Activated CD4-positive, alpha-beta T cell treated with anti-CD3 and anti-CD28 coated beads, Interleukin-2, Interleukin-4, amounts not matched to agents 100 ng/mL and 50 ng/mL, durations not matched to agents 16 hours and 8 hours (primary cell): ENCODE measurements at places on chromosomes 5 and 9.

- no peak for DNase-seq
Observed at GRCh38 chr5:17167171-17167891, 50.1 kb upstream of the BASP1 start.

- DNase-seq = no peak
Observed at GRCh38 chr9:136645352-136645902, 17.3 kb upstream of the EGFL7 start.

GRCh38 chr5:80033513-80033912 is 1.6 kb upstream of the THBS4 start:
- DNase-seq = peak; percentile 87

DNA sequence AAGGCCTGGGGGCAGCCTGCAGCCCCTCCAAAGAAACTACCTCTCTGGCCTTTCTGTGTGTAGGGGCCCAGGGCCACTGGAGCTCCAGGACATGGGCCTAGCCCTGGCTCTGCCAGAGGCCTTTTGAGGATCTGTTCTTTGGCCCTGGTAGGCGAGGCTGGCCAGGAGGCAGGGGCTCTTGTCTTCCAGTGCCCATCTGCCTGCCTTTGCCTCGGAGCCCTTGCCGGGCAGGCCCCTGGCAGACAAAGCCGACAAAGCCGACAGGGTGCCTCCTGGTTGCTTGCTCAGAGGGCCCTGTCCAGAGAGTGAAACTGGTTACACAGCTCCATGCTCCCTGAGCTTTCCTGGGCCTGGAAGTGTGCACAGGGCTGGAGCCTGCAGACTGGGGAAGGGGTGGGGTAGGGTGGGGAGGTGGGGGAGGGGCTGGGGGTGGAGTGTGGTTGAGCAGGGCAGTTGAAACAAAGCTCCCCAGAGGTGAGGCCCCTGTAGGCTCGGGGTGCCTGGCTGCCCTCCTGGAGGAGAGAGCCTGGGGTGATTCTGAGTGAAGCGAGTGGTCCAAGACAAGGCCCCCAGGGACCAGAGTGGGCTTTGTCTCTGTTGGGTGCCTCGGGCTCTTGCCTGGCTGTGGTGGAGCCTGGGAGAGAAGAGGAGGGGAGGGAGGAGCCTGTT is 29.3 kb downstream of the PTPA start:
- DNase-seq = no peak

GRCh38 chr9:92164490-92164889 is 49.3 kb upstream of the SPTLC1 start:
- DNase-seq = no peak

DNA sequence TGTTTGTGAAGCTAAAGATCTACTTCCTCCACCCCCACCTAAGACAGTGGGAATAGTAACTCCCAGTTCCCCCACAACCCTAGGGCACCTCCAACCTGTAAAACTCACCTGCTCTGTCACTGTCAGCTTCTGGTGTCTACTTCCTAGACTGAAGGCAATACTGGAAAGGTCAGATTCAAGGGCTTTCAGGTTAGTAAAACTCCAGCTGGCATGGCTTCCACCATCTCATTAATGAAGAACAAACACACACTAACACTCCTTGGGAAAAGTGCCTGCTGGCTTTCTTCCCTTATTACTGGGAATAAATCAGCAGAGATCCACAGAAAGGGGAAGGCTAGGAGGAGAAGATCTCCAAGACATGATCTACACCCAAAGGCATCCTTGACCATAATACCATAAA is 109.9 kb downstream of the TMEM174 start:
- DNase-seq = no peak

- DNase-seq = no peak
Observed at GRCh38 chr5:120330558-120330957, 133.5 kb upstream of the PRR16 start.

DNA sequence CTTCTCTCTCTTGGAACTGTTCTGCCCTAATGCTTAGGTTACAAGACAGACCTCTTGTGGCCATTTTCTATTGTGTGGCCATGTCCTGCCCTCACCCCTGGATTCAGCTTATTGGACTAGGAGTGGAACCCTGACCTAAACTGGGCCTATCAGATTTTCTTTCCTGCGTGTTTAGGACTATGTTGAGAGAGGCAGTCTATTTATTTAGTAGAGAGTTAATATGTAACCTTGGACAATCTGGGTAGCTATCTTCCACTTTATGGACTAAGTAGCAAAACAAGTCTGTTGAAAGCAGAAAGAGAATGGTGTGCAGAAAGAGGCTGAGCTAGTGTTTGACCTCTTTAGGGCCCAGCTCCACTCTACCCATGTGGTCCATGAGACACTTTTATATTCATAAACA is 82.6 kb upstream of the SMIM32 start:
- DNase-seq = no peak

DNA sequence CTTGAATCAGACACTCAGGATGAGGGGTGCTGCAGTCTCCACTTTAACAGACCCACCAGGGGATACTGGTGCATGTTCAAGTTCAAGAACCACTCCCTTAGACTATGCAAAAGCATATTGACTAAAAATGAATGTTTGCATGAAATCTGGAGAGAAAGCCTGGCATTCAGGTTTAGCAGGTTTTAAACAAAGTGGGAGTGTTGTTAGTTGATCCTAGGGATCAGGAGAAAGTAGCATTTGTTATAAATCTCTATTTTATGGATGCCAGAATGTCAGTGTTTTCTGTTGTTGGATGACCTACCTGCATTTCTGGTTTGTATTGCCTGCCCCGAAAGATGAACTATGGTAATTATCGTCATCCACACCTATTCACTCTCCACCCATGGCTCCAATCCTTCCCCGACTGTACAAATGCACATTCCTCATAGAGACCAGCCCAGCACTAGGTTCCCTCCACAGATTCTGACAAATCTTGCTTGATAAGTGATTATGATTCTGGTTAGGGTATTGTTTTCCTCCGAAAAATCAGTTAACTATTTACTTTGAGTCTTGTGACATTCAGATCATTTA is 17.2 kb downstream of the TMEM252 start:
- DNase-seq = no peak

- no peak for DNase-seq
Observed at GRCh38 chr5:56737002-56737621, 78.2 kb upstream of the MAP3K1 start.

- no peak for DNase-seq
Observed at GRCh38 chr5:53433026-53433425, 47.4 kb upstream of the FST start.

- no peak for DNase-seq
Observed at GRCh38 chr5:141649972-141650371, 1.2 kb downstream of the FCHSD1 start.

- DNase-seq = no peak
Observed at GRCh38 chr5:119655061-119655460, 25.7 kb downstream of the FAM170A start.

DNA sequence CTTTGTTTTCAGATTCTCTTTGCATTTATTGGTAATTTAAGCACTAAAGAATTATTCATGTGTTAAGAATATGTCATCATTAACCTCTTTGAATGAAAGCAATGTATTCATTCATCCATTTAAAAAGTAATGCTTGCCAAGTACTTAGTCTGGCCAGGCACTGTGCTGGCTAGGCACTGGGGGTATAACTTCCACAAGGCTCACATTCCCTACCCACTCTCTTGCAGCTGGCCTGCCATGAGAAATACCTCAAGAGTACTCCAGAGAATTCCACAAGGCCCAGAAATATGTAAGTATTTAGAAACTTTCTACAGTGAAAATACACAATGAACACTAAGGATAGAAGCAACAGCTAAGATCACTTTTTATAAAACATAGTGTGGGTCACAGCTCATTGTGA is 25.4 kb downstream of the ZNF300 start:
- DNase-seq = no peak

DNA sequence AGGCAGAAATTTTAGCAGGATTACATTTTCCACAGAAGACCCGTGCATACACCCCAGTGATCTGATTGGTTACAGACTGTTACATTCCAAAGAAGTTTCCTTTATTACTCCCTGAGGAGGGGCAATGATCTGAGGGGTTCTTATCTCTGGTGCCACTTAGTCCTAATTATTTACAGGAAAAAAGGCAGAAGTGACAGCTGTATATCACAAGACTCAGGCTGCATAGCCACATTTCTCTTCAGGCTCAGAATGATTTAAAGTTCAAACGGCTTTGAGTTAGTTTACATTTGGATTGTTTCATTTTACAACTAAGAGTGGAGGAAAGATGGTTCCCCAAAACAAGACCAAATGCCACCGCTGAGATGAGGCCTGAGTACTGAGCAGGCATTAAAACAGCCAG is 17.3 kb downstream of the NAIF1 start:
- DNase-seq = no peak

GRCh38 chr5:134088291-134088690 is 26.2 kb upstream of the TCF7 start:
- no peak for DNase-seq

GRCh38 chr5:74051076-74051475 is 425.1 kb downstream of the ARHGEF28 start:
- DNase-seq = no peak

GRCh38 chr5:173232499-173233346 is 2.3 kb downstream of the NKX2-5 start:
- DNase-seq = no peak

DNA sequence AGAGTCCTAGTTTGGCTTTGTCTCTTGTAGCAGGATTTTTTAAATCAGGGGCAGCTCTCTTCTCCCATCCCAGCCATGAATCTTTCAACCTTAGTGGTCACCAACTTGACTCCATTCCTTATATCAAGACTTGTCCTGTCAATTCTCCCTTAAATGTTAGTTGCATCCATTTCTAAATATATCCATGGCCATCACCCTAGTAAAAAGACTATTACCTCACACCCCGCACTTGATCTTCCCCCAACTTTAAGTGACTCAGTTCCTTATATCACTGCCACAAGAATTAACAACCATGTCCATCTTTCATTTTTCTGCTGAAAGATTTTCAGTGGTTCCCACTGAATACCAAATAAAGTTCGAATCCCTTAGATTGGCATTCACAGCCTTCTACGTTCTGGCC is 67.0 kb downstream of the STX17 start:
- no peak for DNase-seq

- DNase-seq = no peak
Observed at GRCh38 chr5:124948754-124949275, 202.4 kb upstream of the ZNF608 start.
